ENCODE measurements at places on chromosomes 1 and 21. TPM values are rescaled to one million over a fixed set of nuclear protein-coding genes. Genes with fewer than 3 reads are reported as not detected.

PGLYRP3 gene
- not detected for total RNA-seq

USH2A gene
- total RNA-seq: not detected

- no peaks in the 10 kb centered on the region for H3K36me3 ChIP-seq
- H3K27ac ChIP-seq: no peak overlapping the region
- H3K27me3 ChIP-seq: no peaks in the 10 kb centered on the region
- DNase-seq: peak; percentile 18
These were observed 51.6 kb downstream of the GNG4 start for GRCh38 chr1:235597867-235598553.

LIPI gene
- total RNA-seq: not detected

GRCh38 chr1:203116091-203116820, 11.3 kb upstream of the ADORA1 start:
- H3K4me3 ChIP-seq: no peak overlapping the region
- H3K36me3 ChIP-seq: no peaks in the 10 kb centered on the region
- H3K27ac ChIP-seq: no peak overlapping the region
- peaks cover 8% of the 10 kb centered on the region for H3K4me1 ChIP-seq

GRCh38 chr1:239868058-239868832, 223.4 kb upstream of the FMN2 start:
- DNase-seq: no peak
- no peaks in the 10 kb centered on the region for H3K4me1 ChIP-seq
- no peak overlapping the region for H3K27ac ChIP-seq
- no peaks in the 10 kb centered on the region for H3K36me3 ChIP-seq
- no peaks in the 10 kb centered on the region for H3K27me3 ChIP-seq

ERI3 gene
- total RNA-seq: 26.5 TPM

FLG2 gene
- not detected for total RNA-seq

DNA sequence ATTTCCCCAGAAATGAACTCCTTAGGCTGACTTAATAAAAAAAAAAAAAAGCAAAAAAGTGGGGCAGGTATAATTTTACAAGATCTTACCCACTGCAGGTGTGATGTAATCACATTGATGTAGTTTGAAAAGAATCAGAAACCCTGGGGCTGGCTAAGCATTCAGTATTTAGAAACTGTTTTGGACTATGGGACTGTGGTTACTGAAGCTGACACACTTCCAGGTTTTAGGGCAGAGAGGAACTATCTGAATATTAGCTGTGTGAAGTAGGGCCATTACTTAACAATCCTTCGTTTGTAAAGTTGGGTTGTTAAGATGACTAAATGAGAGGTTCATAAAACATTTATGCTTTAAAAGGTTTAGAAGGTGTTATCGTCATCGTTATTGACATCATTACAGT, 165.3 kb downstream of the FASLG start:
- no peak overlapping the region for H3K4me3 ChIP-seq
- no peaks in the 10 kb centered on the region for H3K36me3 ChIP-seq
- H3K27me3 ChIP-seq: no peaks in the 10 kb centered on the region
- H3K27ac ChIP-seq: no peak overlapping the region
- DNase-seq: no peak

- H3K4me1 ChIP-seq: no peaks in the 10 kb centered on the region
- DNase-seq: no peak
- no peaks in the 10 kb centered on the region for H3K27me3 ChIP-seq
- no peaks in the 10 kb centered on the region for H3K36me3 ChIP-seq
- H3K27ac ChIP-seq: no peak overlapping the region
- H3K4me3 ChIP-seq: no peak overlapping the region
These were observed 39.8 kb downstream of the TBX15 start for GRCh38 chr1:118948351-118948750.

DNA sequence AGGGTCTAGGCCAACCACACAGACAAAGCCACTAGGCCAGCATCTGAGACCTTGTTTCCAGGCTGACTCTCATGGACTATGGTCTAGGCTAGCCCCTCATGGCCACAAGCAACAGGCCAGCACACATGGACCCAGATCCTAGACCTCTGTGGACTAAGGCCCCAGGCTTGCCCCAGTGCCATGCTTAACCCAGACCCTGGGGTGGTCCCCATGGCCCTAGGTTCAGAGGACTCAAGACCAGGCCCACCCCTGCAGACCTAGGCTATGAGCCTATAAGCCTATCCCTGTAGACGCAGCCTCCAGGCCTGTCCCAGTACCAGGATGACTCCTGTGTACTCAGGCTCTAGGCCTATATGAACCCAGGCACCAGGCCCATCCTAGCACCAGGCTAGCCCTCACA, 1.9 kb upstream of the OR14A2 start:
- H3K27ac ChIP-seq: no peak overlapping the region
- H3K4me3 ChIP-seq: no peak overlapping the region
- no peaks in the 10 kb centered on the region for H3K27me3 ChIP-seq
- no peaks in the 10 kb centered on the region for H3K4me1 ChIP-seq
- no peak for DNase-seq
- H3K36me3 ChIP-seq: no peaks in the 10 kb centered on the region

S100A7A gene
- not detected for total RNA-seq

GRCh38 chr1:24315391-24315790, 3.8 kb upstream of the GRHL3 start:
- H3K4me1 ChIP-seq: peaks cover 18% of the 10 kb centered on the region
- H3K36me3 ChIP-seq: no peaks in the 10 kb centered on the region
- no peaks in the 10 kb centered on the region for H3K27me3 ChIP-seq
- no peak for DNase-seq
- no peak overlapping the region for H3K27ac ChIP-seq

DNA sequence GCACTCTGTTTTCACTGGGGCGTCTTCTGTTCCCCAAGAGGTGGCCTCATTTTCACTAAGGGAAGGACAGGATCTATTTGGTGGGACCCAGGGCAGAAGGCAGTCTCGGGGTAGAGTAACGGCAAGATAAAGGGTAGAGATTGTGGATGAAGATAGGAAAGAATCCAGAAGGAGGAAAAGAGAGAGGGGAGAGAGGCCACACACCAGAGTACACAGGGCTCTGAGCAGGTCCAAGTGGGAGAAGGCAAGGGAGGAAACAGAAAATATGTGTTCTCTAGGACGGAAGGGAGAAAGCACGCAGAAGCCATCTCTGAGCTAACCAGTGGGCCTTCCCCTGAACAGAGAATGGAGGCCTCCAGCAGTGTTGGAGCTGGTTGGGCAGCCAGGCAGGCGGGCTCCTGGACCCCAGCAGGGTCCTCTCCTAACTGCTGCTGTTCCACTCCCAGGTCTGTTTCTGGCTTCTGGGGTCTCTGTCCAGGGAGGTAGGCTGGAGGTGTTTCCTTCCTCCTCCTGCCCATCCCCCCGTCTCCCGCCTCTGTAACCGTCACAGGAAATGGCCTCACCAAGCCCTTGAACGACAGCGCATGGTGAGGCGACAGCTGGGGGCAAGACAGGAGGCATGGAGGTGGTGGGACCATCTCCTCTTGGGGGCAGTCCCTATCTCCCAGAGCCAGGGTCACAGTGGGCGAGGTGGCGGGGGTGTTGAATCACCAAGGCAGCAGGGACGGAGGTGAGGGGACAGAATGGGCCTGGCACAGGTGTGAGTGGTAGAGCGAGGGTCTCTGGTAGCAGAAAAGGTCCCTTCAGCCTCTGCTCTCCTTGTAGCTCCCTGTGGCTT, 649 bp downstream of the PTPN7 start:
- peaks cover 97% of the 10 kb centered on the region for H3K4me1 ChIP-seq
- H3K4me3 ChIP-seq: peak overlapping the region; percentile 71
- DNase-seq: peak; percentile 90
- H3K27ac ChIP-seq: peak overlapping the region; percentile 91

SLC25A34 gene
- total RNA-seq: 3.5 TPM

FBXO28 gene
- total RNA-seq: 24.5 TPM

EPHA8 gene
- total RNA-seq: 5.0 TPM

DNA sequence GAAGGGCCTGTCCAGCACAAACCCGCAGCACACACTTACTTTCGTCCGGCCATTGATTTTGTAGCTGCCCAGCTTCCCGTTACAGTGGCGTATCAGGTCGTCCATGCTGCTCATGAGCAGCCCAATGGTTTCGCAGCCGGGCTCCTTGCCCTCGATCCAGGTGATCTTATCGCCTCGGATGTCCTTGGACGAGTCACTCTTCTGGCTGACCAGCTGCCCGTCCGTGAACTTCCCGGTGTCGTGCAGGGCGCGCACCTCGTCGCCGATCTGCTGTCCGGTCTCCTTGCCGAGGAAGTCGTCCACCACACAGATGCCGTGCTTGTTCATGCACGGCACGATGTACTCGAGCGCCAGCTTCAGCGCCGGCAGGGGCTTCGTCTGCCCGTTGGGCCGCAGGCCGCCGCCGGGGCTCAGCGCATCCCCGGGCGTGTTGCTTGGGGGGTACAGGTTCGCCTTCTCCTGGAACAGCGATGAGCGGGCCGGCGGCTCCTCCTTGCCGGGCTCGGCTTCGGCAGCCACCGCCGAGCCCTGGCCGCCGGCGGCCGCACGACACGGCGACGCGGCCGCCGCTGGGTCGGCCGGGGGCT, 1.0 kb downstream of the EGLN1 start:
- H3K27me3 ChIP-seq: no peaks in the 10 kb centered on the region
- peak overlapping the region; percentile 92 for H3K27ac ChIP-seq
- H3K4me3 ChIP-seq: peak overlapping the region; percentile 67
- peaks cover 30% of the 10 kb centered on the region for H3K4me1 ChIP-seq
- no peaks in the 10 kb centered on the region for H3K36me3 ChIP-seq

IQGAP3 gene
- 0.57 TPM for total RNA-seq

TP73 gene
- total RNA-seq: 0.93 TPM

DNA sequence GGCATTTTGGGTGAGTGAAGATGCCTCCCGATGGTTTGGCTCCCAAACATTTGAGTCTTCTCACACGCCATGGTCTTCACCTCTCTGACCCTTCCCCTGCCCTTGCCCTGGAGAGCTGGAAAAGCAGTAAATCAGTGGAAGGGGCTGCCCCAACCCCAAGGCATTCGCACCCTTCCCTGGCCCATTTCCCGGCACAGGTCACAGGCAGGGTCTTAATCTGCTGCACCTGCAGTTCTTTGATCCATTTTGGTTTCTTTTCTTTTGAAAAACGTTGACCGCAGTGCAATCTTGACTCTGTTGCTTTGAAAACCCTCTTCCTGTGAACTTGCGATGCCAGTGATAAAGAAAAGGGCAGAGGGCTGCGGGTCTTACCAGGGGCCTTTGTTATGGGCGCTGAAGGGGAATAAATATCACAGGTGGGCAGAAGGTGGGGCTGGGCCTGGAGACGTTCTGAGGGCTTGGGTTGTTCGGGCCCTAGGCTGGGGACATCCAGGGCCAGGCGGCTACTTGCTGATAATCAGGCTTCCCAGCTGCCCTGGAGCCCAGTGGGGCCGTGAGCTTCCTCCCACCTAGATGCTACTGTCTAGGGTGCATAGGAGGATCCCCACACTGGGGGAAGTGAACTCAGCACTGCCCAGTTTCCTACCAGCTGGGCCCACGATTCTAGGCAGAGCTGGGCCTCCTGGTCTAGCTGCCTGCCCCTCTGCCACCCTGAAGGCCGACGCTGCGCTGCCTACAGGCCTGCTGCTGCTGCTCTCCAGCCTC, 38.6 kb upstream of the EPS8L3 start:
- H3K4me1 ChIP-seq: peaks cover 22% of the 10 kb centered on the region
- H3K27me3 ChIP-seq: no peaks in the 10 kb centered on the region
- H3K36me3 ChIP-seq: no peaks in the 10 kb centered on the region
- H3K4me3 ChIP-seq: no peak overlapping the region
- no peak for DNase-seq

- H3K4me3 ChIP-seq: no peak overlapping the region
- no peaks in the 10 kb centered on the region for H3K36me3 ChIP-seq
- DNase-seq: no peak
- peaks cover 29% of the 10 kb centered on the region for H3K27me3 ChIP-seq
These were observed 80.7 kb upstream of the COG2 start for GRCh38 chr1:230561570-230561969.

DNA sequence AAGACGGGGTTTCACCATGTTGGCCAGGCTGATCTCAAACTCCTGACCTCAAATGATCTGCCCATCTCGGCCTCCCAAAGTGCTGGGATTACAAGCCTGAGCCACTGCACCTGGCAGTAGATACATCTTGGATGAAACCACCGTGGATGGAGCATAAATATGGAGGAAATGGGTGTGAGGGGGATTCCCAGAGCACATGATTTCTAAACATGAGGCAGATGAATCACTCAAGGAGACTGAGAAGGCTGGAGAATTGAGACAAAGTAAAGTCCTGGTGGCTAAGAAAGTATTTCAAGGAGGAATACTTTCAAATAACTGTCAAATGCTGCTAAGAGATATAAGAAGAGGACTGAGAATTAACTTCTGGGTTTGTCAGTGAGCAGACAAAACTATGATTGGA, 5.4 kb upstream of the PGBD5 start:
- no peaks in the 10 kb centered on the region for H3K36me3 ChIP-seq
- peaks cover 85% of the 10 kb centered on the region for H3K27me3 ChIP-seq
- H3K4me3 ChIP-seq: no peak overlapping the region
- no peak for DNase-seq

- no peak overlapping the region for H3K27ac ChIP-seq
- DNase-seq: no peak
- H3K4me1 ChIP-seq: no peaks in the 10 kb centered on the region
- no peaks in the 10 kb centered on the region for H3K27me3 ChIP-seq
- H3K4me3 ChIP-seq: no peak overlapping the region
- H3K36me3 ChIP-seq: no peaks in the 10 kb centered on the region
These were observed 3.5 kb downstream of the FMO2 start for GRCh38 chr1:171188388-171189266.

- no peak overlapping the region for H3K27ac ChIP-seq
- no peaks in the 10 kb centered on the region for H3K36me3 ChIP-seq
- H3K4me3 ChIP-seq: no peak overlapping the region
- no peaks in the 10 kb centered on the region for H3K27me3 ChIP-seq
These were observed 329.5 kb upstream of the ADGRL2 start for GRCh38 chr1:81471255-81471654.

HSD3B2 gene
- not detected for total RNA-seq

C1orf94 gene
- not detected for total RNA-seq
